ENCODE measurements at places on chromosomes 7 and 10.

DNA sequence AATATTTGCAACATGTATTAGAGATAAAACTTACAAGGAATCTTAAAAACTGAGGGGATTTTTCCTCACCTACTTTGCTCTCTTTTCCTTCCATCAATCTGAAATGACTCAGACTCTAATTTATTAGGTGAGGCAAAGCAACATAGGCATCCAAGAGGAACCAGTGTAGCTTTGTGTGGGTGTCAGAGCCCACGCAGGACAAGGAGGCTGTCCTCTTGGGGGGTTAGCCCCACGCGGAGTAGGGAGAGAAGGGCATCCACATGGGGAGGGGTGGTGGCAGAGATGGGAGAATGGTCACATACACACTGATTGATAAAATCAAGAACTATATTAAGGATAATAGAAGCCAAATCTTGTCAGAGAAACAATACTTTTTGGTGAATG, 33.8 kb upstream of the ARMS2 start:
- no peak for DNase-seq

DNA sequence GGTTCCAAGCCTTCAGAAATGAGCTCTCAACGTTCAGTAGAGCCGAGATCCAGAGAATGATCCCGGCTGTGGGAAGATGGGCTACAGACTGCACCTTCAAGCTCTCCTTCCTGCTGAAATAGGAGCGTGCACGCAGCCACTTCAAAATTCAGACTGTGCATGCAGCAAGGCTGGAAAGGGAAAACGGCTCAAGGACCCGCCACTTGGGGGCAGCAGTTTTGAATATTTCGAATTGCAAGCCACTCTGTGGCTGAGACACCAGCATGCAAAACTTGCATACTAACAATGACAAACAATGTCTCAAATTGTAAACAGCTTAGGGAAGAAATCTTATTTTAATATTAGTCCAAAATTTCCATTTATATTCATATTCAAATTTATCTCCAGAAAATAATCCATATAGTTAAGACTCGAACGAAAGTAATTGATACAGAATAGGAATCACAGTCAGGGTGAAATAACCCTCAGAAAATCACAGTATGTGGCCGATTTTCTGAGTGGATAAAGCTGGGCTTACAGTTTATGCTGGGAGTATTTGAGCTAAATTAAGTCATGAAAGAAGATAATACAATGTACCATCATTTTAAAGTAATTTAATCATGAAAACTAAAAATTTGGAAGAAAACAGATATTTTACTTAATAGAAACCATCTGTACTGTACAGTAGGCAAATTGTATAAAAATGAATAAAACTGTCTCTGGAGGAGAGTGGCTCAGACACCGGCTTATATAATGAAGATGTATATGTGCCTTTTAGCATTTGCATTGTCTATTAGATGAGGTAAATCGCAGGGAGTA, 137.9 kb upstream of the MKI67 start:
- peak; percentile 66 for DNase-seq

- no peak for DNase-seq
These were observed 12.5 kb upstream of the PRKAR2B start for GRCh38 chr7:107032050-107032449.

GRCh38 chr10:4839353-4839752, 13.3 kb downstream of the AKR1E2 start:
- no peak for DNase-seq

DNA sequence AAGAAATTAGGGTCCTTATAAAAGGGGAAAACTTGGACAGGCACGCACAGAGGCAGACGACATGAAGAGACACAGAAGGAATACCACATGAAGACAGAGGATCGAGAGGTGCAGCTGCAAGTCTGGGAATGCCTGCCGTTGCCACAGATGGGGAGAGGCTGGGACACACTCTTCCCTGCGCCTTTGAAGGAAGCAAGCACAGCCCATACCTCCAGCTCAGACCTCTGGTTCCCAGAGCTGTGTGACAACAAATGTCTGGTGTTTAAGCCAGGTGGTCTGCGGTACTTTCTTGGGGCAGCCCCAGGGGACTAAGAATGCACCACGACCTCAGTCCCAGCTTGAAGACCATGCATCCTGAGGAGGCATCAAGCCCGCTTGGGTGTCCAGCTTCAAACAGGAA, 18.3 kb downstream of the INSIG1 start:
- no peak for DNase-seq

DNA sequence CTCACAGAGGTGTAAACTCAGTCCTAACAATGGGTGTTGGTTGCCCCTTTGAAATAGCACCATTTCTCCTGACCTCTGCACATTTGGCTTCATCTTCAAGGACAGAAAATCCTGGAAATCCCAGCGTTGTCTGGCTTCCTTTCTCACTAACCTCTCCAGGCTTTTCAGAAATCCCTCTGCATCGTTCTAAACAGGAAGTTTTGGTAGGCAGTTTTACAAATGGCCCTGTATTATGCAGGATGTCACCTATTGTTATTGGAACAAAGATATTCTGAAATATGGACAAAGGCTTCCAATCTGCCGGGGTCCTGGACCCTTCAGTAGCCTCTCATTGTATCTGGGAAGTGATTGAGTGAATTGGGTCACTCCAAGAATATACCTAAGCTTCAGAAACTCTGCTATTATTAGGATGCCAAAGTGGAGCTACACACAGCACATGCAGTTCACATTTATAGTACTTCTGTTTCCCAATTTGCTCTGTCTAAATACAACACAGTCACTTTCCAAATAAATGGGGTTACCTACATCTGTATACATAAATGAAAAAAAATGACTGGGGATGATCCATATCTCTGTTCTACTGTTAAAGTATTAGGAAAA, 134.8 kb upstream of the KLF6 start:
- no peak for DNase-seq
